GM13977 (cell line): ENCODE measurements at places on chromosomes 11 and 22.

GRCh38 chr11:29518389-29519174 lies 498.2 kb downstream of the KCNA4 start:
- DNase-seq: no peak

DNA sequence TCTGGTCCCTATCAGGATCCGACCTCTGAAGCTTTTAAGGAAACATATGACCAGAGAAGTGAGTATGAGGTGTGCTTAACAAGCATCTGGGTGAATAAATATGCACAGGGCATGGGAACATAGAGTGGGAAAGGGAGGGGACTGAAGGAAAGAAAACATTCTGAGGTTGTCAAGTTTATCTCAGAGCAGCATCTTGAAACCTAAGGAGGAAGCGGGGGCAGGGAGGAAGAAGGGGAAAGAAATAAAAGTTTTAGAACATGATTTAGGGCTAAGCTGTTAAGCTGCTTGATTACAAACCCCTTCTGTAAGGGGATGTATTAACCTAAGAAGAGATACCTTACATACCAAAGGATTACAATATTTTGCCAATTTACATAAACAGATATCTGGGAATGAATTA lies 24.0 kb upstream of the SC5D start:
- DNase-seq: no peak

DNA sequence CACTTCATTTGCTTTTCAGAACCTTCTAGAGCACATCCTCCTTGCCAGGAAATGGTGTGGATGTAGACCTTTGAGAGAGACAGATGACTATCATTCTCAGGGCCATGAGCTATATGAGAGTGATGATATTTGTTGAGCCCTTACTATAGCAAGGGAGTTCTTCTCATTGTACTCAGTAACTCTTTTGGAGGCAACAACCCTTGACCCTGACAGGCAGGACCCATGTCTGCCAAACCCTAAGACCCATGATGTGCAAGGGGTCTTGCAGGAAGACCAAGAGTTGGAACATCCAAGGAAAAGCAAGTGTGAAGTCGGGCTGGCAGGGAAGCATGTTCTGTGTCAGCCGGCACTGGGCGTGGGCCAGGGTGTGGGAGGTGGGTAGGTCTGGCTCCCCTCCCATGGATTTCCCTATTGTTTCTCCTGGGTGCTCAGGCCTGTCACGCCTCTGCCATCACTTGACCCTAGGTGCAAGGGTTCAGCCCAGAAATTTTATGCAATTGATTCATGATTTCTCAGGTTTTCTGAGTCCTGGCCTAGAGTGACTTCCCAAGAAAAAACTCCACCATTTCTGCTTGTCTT lies 1.2 kb downstream of the FOLR3 start:
- DNase-seq: no peak

DNA sequence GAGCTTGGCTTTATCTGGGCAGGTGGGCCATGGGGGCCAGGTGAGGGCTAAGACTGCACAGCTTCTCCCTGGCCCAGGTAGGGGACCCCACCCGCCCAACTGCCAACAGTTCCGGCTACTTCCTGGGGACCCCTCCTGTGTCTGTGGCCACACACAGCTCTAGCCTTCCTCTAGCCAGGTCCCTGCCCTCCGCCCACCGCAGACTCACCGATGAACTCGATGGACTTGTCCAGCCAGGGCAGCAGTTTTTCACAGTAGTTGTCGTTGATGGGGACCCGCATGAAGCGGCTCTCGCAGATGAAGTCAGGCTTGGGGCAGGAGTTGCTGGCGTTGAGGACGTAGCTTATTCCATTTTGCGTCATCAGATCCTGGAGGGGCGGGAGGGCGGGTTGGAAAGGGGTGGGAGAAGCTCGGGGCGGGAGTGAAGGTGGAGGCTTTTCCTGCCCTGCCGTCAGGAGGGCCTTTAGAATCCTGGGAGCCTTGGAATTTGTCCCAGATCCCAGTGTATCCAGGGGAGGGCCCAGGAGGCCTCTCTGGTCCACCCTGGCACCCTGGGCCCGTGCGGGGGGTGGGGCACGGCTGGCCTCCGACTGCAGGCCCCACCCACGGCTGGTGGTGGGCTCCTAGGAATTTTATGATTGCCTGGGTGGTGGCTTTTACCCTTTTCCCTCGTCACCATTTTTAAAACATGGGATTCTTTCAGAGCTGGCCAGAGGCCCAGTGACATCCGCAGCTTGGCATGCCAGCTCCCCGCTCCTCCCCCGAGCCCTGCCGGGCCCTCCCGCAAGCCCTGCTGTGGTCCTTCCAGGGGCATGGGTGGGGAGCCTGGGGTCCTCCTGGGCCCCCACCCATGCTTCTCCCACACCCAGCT lies 13.9 kb downstream of the DUSP8 start:
- peak; percentile 31 for DNase-seq

DNA sequence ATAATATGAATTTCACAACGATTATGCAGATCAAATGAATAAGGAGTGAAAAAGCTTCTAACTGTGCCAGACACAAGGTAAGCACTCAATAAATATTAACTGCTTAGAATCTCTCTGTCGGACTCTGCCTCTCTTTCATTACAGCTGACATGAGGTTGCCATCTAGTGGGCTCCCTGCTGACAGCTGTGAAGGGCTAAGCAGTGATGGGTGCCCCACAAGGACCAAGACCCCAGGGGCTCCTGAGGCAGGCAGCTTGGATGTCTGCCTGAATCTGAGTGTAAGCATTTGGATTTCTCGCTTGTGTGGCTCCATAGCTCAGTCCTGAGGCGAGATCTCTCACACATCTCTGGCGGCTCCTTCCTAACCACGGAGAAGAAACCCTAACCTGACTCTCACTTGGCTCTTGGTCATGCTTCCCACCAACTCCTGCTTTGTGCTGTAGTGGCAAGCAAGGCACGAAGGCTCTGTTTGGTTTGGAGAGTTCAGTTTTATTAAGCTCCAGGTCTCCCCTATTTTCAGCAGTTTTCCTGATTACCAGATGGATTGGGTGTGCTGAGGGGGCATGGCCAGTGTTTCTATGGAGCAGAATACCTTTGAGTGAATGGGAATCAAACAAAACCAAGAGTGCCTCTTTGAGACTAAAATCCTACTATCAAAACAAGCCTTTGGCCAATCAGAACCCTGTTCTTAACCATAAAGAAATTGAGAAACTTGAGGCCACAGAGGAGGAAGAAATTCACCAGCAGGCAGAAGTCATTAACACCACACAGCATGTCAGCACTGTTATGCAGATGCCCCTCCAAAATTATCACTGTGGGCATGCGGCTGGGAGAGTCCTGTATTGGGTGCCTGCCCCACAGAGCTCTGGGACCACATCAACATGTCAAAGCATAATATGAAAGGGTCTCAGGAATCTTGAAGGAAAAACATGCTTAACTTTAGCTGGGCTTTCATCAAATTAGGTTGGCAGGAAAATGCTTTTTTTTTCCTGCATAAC lies 152.8 kb upstream of the NTM start:
- no peak for DNase-seq

- DNase-seq: peak; percentile 55
These were observed 475 bp downstream of the PITPNB start for GRCh38 chr22:27918341-27919221.
